ENCODE measurements at places on chromosomes 11 and 22.

DNA sequence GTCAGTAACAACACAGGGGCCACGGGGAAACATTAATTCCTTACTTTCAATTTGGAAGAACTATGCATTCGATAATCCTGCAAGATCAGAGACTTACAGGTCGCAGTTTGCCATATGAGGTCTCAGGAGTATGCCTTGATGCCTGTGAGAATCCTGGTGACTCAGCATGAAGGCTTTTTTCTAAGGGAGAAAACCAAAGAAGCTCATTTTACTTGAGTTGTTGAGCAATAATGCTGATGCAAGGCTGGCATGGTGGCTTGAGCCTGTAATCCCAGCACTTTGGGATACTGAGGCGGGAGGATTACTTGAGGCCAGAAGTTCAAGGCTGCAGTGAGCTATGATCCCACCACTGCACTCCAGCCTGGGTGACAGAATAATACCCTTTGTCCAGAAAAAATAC lies 26.6 kb downstream of the ATG16L2 start:
- DNase-seq, result no peak

DNA sequence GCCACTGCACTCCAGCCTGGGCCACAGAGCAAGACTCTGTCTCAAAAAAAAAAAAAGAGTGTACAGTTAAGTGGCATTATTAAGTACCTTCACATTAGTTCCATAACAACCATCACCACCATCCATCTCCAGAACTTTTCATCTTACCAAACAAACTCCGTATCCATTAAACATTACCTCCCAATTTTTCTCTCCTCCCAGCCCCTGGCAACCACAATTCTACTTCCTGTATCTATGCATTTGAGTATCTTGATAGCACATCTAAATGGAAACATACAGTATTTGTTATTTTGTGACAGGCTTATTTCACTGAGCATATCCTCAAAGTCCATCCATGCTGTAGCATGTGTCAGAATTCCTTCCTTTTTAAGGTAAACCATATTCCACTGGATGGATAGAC lies 46.8 kb downstream of the DGCR2 start:
- DNase-seq, result no peak

DNA sequence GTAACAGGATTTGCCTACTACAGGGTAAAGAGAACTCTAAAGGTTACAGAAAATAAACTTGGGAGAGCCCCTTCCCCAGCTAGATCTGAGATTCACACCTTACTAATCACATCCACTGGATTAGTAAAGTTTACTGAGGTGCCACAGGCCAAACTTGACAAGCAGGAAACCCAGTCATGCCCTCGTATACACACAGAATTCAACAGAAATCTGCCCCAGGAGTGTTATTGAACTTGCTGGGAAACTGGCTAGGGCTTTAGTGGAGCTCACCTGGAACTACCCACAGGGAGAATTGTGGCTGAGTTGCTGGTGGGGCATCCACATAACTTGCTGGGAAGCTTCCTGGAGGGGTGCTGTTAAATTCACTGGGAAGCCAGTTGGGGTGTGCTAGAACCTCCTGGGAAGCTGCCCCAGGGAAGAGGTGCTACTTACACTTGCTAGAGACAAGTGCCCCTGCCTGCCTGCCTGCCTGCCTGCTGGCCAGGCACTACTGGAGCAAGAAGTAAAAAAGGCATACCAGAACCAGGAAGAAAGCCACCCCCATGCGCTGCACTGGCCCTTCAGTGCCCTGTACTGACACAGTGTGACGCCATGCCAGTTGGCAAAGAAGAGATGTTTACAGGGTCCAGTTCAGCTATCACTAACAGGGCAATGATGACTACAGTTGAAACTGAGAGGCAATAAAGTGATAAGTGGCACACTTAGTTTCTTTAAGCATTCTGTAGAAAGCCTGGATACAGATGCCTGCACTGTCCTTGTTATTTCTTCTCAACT lies 106.5 kb downstream of the ALX4 start:
- no peak for DNase-seq

- no peak for DNase-seq
These were observed 11.0 kb downstream of the ZNRF3 start for GRCh38 chr22:28894334-28894733.

DNA sequence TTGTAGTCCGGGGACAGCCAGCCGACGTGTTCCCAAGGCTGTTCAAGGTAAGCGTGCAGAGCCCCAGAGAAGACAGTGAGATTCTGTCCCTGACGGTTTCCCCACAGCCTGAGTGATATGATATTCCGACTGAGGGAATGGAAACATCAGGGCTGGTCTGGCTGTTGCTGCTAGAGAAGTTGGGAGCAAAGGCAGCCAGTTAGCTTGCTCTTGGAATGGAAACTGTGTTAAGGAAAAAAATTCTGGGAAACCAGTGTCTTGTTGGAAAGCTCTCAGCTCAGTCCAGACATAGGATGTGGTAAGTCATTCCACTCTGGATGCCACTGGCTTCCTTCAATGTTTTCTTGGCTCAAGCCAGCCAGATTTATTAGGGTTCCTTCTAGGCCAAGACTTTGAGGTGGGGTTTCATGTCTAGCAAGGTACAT lies 8.8 kb downstream of the CRY2 start:
- no peak for DNase-seq
